ENCODE measurements at places on chromosomes 2 and 18.
A peak's percentile ranks its signal among the peaks of the same experiment; 100 is the strongest.

GRCh38 chr2:222943820-222944219 lies 83.0 kb downstream of the ACSL3 start:
- no peak for DNase-seq

- DNase-seq: no peak
Observed at GRCh38 chr2:225911019-225911418, 511.5 kb downstream of the NYAP2 start.

DNA sequence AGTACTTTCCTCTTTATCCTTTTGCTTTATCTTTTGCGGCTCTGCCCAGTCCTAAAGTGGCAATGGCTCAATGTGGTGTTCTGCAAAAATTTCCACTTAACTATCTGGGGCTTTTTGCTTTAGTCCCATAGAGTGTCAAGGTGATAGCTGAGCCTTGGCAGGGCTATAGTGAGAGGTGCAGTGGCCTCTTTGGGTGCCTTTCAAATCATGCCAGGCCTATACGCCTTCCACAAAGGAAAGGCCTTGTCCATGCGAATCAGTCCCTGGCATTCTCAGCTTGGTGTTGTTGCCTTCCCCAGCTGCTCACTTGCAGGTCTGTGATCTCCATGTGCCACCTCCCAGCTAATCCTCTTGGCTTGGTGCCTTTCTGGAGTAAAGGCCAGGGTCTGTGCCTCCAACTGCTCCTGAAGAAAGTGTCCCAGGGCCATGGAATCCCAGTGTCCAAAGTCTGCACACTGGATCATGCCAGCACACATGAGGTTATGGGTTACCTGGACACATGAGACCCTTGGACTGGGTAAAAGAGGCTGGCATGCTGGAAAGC lies 26.6 kb downstream of the PAX8 start:
- DNase-seq: no peak

DNA sequence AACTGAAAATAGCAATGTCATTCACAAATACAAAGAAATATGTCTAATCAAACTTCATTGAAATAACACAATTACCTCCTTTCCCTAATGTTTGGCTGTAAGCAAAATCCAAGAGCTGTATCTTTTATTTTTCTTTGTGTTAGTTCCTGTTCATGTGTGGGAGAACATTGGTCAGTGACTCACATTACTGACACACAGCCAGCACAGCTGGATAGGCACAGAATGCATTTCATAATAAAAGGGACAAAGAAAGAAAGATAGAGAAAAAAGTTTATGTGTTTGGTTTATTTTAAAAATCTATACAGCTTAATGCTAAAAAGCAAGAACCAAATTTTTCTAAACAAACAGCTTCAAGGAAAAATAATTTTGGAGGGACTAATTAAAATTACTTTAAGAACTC lies 185.6 kb upstream of the COL3A1 start:
- DNase-seq: peak; percentile 35

- DNase-seq: peak; percentile 20
Observed at GRCh38 chr2:37201766-37202165, 5.5 kb downstream of the CEBPZOS start.

GRCh38 chr2:186991766-186992417 lies 142.9 kb upstream of the ZSWIM2 start:
- DNase-seq: no peak

- DNase-seq: no peak
Observed at GRCh38 chr2:99708231-99708630, 218.4 kb upstream of the REV1 start.

- DNase-seq: no peak
Observed at GRCh38 chr2:14517731-14518130, 114.8 kb upstream of the LRATD1 start.

- no peak for DNase-seq
Observed at GRCh38 chr2:43152741-43153647, 73.4 kb downstream of the ZFP36L2 start.

GRCh38 chr2:1687254-1687653 lies 57.1 kb downstream of the PXDN start:
- no peak for DNase-seq

- no peak for DNase-seq
Observed at GRCh38 chr2:120298173-120298835, 45.7 kb downstream of the RALB start.

GRCh38 chr2:219482674-219483405 lies 15.9 kb upstream of the GMPPA start:
- DNase-seq: no peak

- no peak for DNase-seq
Observed at GRCh38 chr2:122885436-122885835, 1130.0 kb downstream of the TSN start.

DNA sequence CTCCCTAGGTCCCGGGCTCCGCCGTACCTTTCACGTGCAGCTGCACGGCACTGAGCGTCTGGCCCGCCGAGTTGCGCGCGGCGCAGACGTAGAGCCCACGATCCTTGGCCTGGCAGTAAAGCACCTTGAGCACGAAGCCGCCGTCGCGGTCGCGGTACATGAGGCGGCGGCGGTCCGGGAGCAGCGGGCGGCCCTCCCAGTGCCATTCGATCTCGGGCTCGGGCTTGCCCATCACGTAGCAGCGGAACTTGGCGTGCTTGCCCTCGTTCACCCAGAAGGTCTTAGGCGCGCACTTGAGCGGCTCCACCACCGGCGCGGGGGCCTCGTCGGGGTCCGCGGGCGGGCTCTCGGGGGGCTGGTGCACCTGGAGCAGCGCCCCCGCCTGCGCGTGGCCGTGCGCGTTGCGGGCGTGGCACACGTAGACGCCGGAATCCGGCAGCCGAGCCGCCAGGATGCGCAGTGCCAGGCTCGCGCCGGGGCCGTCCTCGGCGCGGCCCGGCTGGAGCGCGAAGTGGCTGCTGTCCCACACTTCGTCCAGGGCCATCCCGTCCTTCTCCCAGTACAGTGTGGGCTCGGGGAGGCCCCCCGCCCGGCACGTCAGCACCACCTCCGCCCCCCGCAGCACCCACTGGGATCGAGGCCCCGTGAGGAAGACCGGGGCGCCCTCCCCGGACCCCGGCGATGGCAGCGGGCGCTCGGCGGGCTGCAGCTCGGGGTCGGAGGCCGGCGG lies 980 bp downstream of the OBSL1 start:
- DNase-seq: no peak

GRCh38 chr2:119263656-119264055 lies 40.0 kb downstream of the STEAP3 start:
- no peak for DNase-seq

- no peak for DNase-seq
Observed at GRCh38 chr2:130302164-130302886, 40.4 kb upstream of the IMP4 start.

- no peak for DNase-seq
Observed at GRCh38 chr18:12811191-12811950, 72.7 kb downstream of the PTPN2 start.

GRCh38 chr2:229300790-229301189 lies 29.7 kb upstream of the PID1 start:
- no peak for DNase-seq

DNA sequence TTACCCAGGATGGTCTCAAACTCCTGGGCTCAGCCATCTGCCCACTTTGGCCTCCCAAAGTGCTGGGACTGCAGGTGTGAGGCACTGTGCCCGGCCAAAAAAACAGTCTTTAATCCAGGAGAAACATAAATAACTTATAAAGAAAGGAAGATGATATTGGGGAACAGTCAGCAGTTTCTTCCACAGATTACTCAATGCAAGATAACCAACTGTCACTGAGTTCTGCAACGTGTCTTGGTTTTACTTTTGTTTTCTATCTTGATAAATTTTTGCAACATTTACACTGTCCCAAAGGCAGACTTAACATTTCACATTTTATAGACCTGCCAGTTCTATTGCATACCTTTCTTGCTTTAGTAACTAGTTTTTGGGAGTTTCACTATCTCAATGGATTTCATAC lies 71.1 kb downstream of the ANKRD44 start:
- DNase-seq: no peak

- no peak for DNase-seq
Observed at GRCh38 chr2:240819858-240820606, at the start of gene KIF1A. Gene KIF1A (minus strand): TSS chr2:240820219. CDS start chr2:240797752, 22,467 bp downstream.

GRCh38 chr2:215866606-215867005 lies 146.7 kb downstream of the MREG start:
- no peak for DNase-seq

DNA sequence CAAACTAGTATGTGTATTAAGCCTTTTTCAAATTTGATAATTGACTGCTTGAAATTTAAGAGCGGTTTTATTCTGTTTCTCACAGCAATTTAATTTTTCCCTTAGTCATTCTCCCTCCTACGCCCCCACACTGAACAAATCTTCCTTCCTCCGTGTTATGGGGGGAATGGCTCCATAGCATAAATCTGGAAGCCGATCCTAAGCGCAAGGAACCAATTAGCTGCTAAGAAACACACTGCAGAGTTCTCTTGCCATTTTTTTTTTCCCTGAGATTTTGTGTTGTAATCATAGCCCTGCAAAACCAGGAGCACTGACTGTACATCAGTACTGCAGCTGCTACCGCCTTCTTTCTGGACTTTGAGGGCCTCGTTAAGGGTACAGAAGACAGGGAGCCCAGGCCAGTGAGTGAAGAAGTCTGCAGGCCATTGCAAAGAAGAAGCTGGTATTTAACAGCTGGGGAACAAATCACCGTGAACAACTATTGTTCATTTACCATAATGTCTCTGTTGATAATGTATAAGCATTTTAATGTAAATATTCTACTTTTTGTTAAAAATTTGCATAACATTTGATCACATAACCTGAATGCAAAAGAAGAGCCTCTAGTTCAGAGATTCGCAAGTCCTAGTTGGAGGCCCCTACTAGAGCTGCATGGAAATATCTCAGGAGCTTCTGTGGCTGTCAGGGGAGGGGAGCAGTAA lies 264.0 kb downstream of the LRATD1 start:
- DNase-seq: no peak

DNA sequence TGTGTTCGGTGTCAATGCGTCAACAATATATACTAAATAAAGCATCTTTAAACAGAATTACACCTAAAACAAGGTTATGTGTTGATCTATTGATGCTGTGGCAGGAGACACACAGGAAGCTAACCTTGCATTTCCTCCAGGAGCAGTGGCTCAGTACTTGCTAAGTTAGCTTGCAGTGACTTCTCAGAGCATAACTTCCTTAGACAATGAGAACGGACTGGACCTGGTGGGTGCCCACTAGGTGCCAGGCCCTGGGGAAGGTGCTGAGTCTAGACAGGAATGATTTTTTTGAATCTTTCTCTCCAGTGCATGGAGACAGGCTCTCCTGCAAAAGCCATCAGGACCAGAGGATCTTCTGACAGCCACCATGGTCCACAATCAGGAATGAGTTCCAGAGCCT lies 73.8 kb upstream of the MGAT4A start:
- no peak for DNase-seq

All from COLO829 (cell line).